ENCODE measurements at places on chromosomes 3 and 15.

- DNase-seq: no peak
Observed at GRCh38 chr15:31510057-31510456, 183.4 kb downstream of the KLF13 start.

- DNase-seq: no peak
Observed at GRCh38 chr3:136904746-136905145, 42.7 kb downstream of the NCK1 start.

DNA sequence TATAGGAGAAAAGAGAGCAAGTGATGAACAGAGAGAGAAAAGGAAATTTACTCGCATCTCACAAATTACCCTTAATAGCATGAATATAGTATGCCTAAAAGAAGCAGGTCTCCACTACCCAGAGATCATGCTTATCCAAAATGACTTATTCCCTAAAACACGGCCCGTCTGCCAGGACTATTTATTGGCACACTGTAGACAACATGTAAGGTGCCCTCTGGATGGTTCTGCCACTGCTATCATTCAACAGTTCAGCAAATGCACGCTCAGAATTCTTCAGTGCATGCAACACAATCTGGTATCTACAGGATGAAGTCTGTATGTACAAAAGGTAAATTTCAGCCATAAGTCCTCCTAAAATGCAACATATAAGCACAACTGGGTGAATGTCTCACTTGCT lies 465.8 kb downstream of the SHQ1 start:
- no peak for DNase-seq

DNA sequence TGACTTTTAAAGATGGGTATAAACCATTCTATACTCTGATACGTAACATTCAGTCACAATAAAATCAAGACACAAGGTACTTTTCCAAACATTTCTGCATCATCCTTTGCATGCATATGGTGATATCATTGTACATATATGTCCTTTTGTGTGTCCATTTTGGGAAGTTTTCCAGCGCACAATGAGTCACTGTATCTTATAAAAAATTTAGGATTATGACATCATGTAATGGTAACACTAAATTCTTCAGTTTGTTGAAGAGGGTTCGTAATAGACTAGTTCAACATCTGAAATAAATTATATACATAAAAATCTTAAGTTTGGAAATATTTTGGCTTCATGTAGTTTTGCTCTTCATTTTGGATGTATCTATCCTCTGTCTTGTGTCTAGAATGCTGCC lies 480.9 kb downstream of the ROBO1 start:
- DNase-seq: no peak

DNA sequence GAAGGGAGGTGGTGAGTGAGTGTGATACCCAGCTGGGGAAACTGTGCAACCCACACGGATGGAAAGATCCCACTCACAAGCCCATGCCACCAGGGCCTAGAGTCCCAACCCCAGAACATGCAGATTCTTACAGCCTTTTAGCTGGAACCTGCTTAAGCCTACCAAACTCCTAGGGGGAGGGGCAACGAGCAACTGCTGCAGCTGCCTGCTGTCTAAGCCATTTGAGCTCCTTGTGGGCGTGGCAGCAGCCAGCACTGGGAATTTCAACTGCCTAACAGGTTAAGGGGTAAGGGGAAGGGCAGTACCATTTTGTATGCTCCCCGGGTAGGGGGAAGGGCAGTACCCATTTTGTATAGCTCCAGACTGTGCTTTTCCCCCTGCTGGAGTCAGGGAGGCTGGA lies 673.2 kb upstream of the BCHE start:
- DNase-seq: no peak

DNA sequence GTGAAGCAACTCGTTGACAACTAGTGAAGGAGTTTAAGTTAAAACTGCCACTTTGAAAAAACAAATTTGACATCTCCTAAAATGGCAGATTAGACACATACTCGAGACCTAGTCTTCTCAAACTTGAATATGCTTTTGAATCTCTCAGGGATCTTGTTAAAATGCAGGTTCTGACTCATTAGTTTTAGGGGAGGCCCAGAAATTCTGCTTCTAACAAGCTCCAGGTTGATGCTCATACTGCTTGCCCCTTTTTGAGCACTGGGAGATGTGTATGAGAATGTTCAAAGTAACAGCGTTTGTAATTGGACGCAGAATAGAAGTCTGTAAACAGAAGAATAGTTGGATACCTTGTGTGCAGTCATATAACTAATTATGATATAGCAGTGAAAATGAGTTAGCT lies 1.6 kb downstream of the C3orf38 start:
- DNase-seq: no peak

DNA sequence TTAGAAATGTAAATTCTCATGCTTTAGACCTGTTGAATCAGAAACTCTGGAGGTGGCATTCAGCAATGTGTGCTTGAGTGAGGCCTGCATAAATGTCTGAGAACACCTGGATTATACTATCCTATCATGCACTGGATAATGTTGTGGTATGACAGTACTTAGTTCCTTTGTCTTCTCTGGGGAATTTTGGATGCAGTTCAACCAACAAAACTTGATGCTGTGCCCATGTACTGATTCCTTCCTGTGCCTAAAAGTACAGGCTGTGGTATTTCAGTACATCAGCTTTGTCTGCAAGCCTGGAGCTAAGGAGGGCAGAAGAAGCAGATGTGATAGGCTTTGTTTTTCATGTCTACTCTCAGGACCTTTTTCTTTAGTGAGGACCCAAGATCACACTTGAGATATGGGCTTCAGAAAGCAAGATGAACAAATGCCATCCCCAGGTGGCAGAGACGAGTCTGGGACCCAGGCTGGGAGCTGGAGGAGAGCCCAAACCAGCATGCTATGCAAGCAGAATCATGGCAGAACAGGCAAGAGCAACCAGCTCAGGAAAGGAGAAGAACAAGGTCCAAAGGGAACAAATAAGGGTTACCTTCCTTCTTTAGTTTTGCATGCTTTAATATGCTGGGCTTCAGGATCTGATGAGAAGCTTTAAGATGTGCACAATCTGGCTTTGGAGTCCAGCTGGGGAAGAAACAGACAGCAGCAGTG lies 124.7 kb downstream of the MYRIP start:
- DNase-seq: no peak

DNA sequence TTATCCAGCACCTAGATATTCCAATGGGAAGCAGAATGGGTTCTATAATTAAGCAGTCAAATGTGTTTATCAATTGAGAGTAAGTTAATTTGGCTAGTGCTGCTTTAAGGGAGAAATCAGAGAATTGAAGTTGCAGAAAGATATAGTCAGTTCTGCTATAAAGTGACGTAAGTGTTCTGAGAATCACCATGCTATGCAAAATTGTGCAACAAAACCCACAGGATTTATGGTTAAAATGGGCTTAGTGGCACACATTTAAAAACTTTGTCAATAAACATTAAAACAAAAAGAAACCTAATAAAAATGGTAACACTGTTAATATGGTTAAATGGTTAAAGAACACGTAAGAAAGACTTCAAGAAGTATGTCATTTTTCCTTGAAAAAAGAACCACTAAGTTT lies 74.5 kb downstream of the TMEM108 start:
- DNase-seq: no peak

All from activated CD4-positive, CD25-positive, alpha-beta regulatory T cell treated with anti-CD3 and anti-CD28 coated beads, Interleukin-2, amount 50 U/mL, for 16 hours (primary cell).